ENCODE measurements at places on chromosomes 7 and 10.

DNA sequence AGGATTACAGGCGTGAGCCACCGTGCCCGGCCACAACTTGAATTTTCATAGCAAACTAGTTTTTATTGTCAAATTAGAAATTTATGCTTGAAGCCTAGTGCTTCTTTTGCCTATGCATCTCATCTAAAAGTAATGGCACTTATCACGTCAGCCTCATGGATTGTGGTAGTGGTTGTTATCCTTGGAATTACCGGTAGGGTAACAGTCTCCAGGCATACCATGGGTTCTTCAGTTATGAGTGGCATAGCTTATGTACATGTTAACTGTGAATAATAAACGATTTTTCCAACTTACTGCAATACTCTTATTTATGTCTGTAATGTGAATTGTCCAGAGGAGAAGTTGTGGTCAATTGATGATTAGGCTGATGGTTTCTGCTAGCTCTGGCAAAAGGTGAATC lies 63.1 kb downstream of the BMPR1A start:
- DNase-seq: no peak

GRCh38 chr7:33093266-33093665 lies 15.9 kb downstream of the RP9 start:
- DNase-seq: no peak

DNA sequence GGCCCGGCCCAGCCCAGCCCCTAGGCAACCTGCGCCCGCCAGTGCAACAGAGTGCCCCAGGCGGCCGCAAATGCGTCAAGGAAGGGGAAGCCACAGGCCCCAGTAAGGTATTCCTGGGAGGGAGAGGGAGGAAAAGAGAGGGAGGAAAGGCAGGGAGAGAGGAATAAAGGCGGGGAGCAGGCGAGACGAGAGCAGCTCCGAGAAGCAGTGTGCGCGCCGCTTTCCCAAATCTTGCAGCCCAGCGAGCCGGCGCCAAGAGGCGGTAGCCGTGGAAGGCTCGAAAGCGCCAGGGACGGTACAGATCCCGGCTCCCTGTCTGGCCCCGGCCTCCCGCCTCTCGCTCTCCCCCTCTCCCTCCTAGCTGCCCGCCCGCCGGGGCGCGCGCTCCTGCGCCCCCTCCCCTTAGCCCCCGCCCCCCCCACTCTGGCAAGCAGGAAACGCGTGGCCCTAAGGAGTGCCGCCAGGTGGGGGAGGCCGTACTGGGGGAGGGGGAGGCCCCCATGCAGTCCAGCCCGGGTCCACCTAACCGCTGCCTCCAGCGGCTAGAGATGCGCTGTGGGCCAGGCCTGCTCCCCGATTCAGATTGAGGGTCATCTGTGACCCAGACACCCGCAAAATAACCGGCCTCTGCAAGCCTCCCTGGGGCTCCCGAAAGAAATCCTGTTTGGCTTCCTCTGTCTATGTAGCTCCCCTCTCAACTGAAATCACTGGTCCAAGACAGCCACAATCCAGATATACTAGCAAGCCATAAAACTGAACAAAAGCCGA lies 4.3 kb downstream of the HOXA10 start:
- no peak for DNase-seq

- no peak for DNase-seq
These were observed 16.4 kb downstream of the RABGEF1 start for GRCh38 chr7:66756889-66757288.

- DNase-seq: no peak
These were observed 25.2 kb upstream of the DMTF1 start for GRCh38 chr7:87127019-87127418.

DNA sequence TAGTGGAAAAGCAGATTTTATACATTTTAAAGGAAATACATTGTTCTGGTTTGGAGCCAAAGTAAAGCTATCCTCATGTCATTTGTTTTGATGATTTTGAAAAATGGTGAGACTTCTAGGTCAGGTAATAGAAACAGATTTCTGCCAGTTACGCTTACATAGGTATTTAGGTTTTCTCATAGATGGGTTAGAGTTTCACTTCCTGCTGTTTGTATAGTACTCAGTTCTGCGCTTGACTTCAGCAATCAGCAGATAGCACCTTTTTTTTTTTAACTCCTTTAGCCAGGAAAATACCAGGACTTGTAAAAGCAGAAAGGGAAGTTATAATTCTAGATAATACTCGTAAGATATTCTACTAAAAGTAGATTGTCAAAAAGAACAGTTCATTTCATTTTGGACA lies 209.8 kb upstream of the POM121L12 start:
- no peak for DNase-seq

GRCh38 chr10:13693783-13694700 lies 107.3 kb downstream of the PRPF18 start:
- DNase-seq: no peak

GRCh38 chr10:19204246-19204917 lies 155.8 kb downstream of the MALRD1 start:
- no peak for DNase-seq

- no peak for DNase-seq
These were observed 73.7 kb upstream of the TMEM229A start for GRCh38 chr7:124106575-124106974.

- peak; percentile 95 for DNase-seq
These were observed at the start of gene SNX8 for GRCh38 chr7:2314209-2314955. Gene SNX8 (minus strand): TSS chr7:2314441. CDS start chr7:2314421, 20 bp downstream.

- no peak for DNase-seq
These were observed 27.2 kb downstream of the CHST15 start for GRCh38 chr10:124066126-124066700.

- DNase-seq: no peak
These were observed 1.2 kb downstream of the DLG5 start for GRCh38 chr10:77925410-77925794.

GRCh38 chr7:113197274-113197673 lies 78.9 kb upstream of the SMIM30 start:
- no peak for DNase-seq

DNA sequence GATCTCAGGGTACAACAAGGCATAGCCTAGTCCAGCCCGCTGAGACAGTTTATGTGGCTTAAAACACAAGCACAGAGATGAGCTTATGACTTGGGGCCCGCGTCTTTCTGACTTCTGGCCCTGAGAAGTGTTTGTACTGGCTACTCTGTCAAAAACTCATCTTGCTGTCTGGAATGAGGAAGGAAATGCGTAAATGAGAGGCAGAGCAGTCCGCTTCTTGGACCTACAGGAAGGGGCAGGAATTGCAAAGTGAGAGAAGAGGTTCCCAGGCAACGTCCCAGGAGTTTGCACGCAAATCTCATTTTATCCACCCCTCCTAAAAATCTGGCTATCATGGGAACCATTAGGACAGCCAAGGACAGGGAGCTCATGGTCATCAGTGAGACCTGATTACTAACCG lies 5.5 kb downstream of the ANXA11 start:
- DNase-seq: no peak

DNA sequence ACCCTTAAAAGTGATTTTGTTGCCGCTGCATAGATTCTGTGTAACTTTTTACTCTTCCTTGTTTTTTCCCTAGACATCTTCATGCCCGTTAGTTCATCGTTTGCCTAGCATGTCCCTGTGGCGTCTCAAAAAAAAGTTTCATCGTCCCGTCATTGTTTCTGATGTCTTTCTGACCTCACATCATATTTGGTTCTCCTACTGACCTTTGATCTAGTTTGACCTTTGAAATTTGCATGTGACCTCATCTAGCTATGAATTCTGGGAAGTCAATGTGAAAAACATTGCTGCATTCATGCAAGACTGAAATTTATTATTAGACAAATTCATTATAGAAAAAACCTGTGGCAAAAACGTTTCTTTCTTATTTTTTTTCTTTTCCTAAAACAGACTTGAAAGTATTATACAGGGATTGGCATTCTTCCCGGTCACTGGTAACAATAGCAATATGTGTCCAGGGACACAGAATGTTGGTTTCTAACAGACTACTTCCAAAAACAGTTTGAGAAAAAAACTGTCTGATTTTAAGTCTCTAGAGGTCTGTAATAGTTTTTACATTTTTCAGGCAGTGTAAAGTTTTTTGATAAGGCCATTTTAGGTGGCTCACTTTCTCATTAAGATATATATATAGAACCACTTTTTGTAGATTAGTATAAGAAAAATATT lies 280.9 kb downstream of the USP6NL start:
- DNase-seq: no peak

DNA sequence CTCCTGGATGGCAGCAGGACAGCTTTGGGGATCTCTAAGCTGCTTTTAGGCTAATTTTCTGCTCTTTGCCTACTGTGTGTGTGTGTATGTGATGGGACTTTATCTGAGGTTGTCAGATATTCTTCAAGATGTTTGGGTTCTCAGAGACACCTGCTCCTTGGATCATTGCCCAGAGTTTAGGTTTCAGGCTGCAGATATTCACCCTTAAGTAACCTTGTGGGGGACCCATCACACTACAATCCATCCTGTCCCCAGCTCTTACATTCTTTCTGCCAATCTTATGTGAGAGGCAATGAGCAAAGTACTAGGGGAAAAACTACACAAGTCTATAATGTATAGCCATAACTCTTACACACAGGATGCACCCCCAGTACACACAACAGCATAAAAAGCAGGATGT lies 263.0 kb upstream of the ZWINT start:
- no peak for DNase-seq

GRCh38 chr7:152382244-152382643 lies 53.6 kb downstream of the KMT2C start:
- no peak for DNase-seq
